ENCODE measurements at places on chromosomes 4 and X.

DNA sequence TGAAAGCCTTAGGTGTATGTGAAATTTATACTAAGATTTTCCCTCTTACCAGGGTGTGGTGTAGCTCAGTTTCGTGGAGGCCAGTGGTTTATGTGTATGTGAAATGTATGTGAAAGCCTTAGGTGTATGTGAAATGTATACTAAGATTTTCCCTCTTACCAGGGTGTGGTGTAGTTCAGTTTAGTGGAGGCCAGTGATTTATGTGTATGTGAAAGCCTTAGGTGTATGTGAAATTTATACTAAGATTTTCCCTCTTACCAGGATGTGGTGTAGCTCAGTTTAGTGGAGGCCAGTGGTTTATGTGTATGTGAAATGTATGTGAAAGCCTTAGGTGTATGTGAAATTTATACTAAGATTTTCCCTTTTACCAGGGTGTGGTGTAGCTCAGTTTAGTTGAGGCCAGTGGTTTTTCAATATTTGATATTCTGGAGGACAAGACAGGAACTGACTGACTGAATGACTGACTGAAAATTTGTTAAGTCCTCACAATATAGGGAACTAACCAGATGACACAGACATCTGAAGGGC lies 143.7 kb downstream of the NEXMIF start:
- DNase-seq = no peak

DNA sequence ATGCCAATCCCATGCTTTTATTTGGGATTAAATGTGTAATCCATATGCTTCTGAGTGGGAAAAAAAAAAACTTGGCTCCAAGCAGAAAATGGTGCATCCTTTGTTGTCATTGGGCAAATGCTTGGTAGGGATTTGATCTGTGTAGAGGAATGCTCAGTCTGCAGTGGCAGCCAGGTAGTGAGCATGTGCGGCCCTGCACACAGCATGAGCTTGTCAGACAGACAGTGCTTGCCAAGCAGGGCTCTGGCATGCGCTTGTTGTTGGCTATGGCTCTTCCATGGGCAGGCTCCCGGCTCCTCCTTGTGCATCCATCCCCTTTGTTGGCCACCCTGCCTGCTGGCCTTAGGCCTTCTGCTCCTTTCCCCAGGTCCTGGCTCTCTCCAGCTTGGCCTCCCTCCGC lies 130.3 kb downstream of the GPR143 start:
- DNase-seq = no peak

DNA sequence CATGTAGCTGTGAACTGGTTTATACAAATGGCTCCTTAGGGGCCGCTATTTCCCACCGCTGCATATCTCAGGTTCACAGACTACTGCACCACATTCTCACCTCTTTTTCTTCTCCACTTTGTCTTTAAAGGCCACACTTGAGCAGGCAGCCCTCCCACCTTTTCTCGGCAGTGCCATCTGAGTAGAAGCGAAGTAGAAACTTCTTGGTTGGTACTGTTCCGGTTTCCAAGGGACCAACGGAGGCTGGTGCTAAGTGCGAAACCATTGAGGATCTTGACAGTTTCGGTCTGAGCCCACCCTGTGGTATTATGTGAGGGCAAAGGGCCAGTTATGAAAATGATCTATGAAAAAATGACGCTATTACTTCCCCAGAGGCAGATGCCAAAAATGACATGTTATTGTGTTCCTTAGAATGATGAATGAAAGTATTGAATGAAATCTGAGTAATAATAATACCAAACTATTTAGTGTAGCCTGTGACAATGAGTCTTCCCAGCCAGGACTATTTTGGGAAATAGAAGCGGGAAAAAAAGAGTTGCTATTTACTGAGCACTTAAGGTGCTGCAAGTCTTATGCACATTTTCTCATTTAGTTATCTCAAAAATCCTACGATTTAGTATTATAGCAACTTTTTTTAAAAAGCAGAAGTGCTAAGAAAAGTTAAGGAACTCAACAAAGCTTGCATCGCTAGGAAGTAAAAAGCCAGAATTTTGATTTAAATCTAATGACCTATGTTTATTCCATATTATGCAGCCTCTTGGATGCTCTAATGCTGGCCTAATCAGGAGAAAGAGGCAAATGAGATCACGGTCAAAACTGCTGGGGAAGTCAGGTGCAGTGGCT lies 29.6 kb upstream of the CHRNA9 start:
- no peak for DNase-seq

DNA sequence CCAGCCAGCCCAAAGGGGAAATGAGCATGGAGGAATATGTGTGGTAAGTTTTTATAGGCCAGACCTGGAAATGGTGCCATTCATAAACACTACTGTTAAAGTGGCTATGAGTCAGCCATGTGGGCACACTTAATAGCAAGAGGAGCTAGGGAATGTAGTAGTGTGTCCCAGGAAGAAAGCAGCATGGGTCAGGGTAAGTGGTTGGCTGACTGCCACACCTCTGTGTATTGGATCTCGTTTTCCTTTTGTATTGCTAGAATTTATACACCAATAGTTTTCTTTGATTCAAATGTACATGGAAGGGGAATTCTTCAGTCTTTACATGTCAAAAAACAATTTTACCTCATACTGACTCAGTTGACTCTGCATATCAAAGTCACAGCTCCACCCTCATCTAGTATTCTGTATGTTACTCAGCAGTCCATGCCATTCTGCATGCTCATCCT lies 22.9 kb upstream of the SGMS2 start:
- DNase-seq = no peak

- DNase-seq = no peak
Observed at GRCh38 chr4:171334549-171334948, 478.7 kb upstream of the GALNTL6 start.

DNA sequence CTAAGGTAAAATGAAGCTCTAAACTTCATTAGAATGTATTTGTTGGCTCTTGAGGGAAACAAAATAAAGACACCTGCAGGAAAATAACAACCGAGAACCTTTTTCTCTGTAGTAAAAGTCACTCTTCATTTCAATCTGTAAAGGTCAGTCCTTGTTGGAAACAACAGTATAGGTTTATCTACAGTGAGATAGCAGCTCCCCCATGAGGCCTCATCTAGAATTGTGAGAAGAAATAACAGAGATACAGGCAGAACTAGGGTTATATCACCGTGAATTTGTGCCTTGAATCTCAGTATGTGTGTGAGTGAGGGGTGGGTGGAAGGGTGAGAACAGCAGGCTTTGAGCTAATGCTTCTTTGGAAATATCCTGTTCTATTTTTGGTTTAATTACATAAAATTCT lies 107.8 kb upstream of the FMR1 start:
- no peak for DNase-seq

GRCh38 chrX:126718440-126718839 lies 101.1 kb upstream of the PRR32 start:
- no peak for DNase-seq

- no peak for DNase-seq
Observed at GRCh38 chr4:126799416-126799815, 833.3 kb upstream of the INTU start.

DNA sequence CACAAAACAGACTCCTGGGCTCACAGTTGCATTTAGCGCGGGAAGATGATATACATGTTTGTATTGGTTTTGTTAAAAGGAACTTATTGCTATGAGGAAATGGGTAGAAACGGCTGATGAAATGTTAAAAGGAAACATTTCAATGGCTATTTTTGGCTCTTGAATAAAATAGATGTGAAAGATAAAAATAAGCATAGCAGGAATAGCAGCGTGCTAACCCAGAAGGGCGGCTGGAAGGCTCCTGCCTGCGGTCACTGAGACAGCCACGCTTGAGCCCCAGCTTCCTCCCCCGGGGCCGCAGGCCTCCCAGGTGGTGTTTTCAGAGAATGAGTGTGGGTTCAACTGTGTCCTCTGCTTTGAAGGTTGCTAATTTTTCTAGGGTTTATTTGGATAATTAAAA lies 35.0 kb upstream of the CLCN4 start:
- no peak for DNase-seq

DNA sequence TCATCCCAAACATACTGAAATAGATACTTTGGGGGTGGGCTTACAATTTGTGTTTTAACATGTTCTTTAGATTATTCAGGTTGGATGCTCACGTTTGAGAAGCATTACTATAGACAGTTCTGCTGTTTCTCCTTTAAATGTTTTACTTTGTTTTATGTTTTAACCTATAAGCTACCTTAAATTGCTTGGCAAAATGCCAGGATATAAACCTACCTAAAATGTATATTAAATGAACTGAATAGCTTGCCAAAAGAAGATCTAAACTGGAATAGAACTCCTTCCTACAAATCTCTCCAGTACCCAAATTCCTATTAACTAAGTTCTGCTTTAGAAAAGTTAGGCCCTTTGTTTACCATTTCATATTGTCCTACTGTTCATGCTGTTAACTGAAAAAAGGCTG lies 124.4 kb downstream of the TBX22 start:
- DNase-seq = no peak

GRCh38 chr4:86653237-86653865 lies 59.2 kb downstream of the PTPN13 start:
- DNase-seq = no peak

DNA sequence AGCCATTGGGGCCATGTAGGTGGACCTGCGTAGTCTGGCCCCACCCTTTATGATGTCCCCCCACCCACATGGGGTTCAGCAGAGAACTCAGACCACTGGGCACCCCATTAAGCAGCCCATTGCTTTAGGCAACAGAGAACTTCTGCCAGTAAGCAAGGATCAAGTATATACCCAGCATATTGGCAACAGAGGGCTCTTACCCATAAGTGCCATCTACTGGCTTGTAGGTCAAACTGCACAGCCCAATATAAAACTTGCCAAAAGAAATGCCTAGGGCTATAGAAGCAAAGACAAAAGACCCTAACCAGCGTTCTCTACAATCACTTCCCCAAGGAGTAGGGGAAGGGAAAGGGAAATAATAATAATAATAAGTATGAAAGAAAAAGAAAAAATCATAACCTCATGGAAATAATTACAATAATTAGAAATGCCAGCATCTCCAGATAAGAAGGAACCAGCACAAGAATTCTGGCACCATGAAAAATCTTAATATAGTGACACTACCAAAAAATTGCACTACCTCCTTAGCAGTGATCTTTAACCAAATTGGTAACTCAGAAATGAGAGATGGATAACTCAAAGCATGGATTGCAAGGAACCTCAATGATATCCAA lies 1090.7 kb downstream of the FAT4 start:
- no peak for DNase-seq

DNA sequence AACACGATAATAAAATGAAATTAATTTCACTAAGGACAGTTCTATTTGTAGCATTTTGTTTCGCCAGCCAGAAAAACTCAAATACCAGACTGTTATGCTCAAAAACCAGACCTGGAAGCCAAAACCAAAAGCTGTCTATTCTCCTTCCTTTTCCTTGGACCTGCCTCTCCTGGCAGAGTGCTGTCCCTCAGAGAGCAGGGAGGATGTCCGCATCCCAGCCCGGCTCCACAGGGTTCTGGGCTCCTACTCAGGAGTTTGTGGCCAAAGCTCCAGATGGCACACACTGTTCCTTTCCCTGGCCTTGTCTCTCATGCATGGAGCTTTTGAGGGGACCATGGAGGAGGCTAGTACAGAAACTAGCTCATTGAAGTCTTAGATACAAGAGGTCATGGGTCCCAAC lies 41.9 kb upstream of the C1QTNF7 start:
- DNase-seq = no peak

DNA sequence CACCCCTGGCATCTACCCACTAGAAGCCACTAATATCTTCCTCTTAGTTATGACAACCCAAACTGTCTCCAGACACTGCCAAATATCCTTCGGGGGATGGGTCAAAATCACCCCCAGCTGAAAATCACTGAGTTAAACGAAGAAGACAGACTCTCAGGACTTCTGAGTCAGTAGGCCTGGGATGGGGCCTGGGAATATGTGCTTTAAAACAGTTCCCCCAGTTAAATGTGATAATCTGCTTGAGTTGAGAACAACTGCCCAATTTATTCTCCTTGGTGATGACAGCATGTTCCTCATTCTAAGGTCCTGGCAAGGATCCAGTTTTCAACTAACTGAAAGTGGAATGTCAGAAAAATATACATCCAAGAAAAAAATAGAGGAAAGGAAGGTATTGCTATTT lies 52.4 kb downstream of the CBLL2 start:
- DNase-seq = no peak

DNA sequence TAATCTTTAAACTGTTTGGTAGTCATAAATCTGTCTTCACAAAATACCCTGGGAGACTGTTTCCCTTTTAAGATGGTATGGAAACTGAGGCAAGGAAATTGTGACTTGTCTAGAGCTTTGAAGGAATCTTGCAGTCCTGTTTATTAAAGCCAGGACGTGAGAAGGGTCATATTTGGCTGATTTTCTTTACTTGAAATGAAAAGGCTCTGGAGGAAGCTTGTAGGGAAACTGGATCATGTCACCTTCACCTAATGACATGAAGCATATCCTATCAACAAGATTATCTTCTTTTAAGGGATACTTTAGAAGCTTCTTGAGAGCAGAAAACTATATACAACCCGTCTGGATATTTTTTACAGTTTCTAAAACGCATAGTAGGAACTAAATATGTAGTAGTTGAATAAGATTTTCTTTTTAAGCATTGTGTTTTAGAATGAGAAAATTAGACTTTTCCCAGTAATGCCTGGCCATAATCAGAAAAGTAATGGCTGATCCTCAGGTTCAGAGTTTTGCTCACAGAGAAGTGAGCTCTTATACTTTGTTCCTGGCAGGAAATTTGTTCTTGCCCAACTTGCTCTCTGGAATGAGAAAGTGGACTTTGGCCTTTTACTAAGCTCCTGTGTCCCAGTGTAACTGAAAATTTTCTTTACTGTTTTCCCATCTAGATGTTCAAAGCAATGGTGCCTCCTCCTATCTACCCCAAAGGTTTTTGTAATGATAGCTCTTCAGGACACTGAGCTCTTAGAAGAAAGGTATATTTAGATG lies 136.8 kb upstream of the AFF2 start:
- DNase-seq = no peak

GRCh38 chr4:146646593-146647325 lies 8.1 kb downstream of the POU4F2 start:
- DNase-seq = no peak

DNA sequence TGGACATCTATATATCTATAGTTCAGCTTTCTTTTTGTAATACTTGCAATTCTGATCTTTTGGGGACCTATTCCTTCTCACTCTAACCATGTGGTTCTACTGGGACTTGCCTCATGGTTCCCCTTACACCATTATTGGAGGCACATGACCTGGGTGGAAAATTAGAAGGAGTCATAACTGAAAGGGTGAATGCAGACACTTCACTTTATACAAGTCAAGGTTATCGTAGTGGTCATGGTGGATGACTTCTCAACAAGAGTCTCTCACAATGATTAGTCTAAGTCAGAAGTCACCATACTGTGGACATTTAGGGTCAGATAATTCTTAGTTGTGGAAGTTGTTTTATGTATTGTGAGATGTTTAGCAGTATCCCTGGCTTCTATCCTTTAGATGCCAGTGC lies 10.5 kb upstream of the EIF4E start:
- DNase-seq = no peak

DNA sequence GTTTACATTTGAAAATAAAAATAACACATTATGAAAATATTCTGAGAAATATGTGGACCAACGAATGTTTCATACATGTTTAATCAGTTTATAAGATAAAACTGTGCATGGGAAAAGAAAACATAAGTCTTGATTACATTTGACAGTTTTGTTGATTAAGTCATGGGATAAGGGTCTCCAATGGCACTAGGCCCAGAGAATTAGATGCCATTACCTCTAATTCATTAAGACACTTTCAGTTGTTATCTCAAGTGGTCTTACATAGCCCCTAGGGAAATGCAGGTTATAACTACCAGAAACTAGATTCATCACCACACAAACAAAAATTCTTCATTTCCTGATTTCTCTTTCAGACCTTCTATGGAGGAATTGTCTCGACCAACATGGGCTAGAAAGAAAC lies 300.8 kb downstream of the PCDH7 start:
- no peak for DNase-seq
